H4 (cell line): ENCODE measurements at places on chromosomes 7 and 10. TPM values are rescaled to one million over a fixed set of nuclear protein-coding genes. Genes with fewer than 3 reads are reported as not detected.
A peak's percentile ranks its signal among the peaks of the same experiment; 100 is the strongest.

- DNase-seq: no peak
Measured at GRCh38 chr7:30321882-30322192, 37.4 kb downstream of the ZNRF2 start.

- DNase-seq: no peak
Measured at GRCh38 chr7:52074912-52075311, 758.3 kb upstream of the COBL start.

DNA sequence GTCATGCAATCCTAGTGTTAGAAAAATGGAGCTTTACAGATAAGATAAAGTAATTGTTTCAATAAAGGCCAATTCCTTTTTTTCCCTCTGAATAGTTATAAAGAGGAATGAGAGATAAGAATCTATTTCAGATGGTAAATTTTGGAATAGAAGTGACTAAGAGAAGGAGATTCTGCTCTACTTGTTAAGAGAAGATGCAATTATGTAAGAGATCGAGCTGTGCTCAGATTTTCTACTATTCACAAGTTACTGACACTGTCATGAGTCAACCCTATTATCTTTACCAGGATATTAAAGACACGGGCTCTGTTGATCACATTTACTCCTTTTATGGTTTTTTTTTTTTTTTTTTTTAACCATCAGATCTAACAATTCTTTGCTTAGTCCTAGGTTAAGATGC, 511.3 kb downstream of the ARL4A start:
- no peak for DNase-seq

DNA sequence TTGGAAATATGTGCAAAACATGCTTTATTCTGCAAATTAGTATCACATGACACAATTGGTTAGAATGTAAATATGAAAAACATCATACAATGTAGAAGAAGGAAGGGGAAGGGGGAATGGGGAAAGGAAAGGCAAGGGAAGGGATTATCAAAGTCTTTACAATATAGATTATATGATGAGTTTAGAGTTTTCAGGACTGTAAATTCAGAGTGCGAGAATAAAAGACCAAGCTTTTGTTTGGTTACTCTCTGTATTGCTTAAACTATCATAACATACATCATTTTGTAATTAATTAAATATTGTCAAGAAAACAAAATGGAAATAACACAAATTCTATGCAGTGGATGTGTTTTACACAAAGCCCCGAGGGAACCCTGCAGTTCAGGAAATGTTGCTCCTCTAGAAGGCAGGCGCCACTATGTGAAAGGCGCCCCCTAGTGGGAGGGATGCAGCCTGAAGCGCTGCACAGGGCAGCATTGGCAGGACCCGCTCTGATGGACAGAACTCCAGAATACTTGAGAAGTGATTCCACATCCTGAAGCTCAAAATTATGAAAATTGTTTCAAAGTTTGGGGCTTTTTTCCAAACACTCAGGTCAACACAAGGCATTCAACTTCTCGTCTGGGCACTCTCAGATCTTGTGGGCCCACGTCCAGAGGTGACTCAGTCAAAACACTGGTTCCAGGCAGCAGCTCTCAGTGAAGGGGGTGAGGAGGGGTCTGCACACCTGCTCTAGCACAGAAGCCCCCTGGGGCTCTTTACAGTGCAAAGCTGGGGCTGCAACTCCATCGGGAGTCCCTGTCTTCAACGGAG, 31.6 kb upstream of the TMEM254 start:
- DNase-seq: peak; percentile 58

- DNase-seq: peak; percentile 19
Measured at GRCh38 chr7:91953618-91954017, 13.0 kb downstream of the AKAP9 start.

- peak; percentile 61 for DNase-seq
Measured at GRCh38 chr7:32957326-32958045, at the start of gene FKBP9. TSS of gene FKBP9 (plus strand) at chr7:32957440. CDS start at chr7:32957574, 134 bp downstream.

- no peak for DNase-seq
Measured at GRCh38 chr10:133052076-133052475, 35.6 kb upstream of the ADGRA1 start.

The SLC18A3 gene
- not detected in 2 replicates for total RNA-seq

GRCh38 chr10:32167450-32167849, 111.2 kb upstream of the KIF5B start:
- no peak for DNase-seq

The BHLHA15 gene
- not detected in 2 replicates for total RNA-seq

The CYP3A5 gene
- not detected in 2 replicates for total RNA-seq

The HOXA9 gene
- 0.17 and 0.18 TPM in 2 replicates for total RNA-seq

DNA sequence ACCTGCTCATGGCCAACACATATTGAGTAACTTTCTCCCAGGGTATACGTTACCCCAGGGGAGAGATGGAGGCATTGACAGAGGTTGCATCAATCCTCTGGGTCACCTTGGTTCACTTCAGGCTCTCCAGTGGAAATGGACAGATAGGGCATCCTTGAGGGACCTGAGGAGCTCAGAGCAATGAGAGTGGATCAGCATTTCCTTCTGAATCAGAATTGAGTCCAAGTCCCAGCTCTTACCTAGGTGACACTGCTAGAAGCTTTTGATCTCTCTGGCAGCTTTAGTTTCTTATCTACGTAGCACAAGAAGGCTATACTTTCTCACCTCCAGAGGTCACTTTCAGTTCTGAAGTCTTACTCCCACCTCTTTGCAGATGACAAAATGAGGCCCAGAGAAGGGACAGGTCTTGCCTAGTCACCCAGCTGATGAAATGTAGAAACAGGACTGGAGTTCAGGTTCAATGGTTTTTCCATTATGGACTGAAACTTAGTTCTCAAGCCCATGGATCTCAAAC, 35.2 kb downstream of the PANK1 start:
- DNase-seq: no peak

GRCh38 chr7:151351027-151351426, 9.4 kb downstream of the NUB1 start:
- no peak for DNase-seq

The IQCE gene
- 13.5 and 17.2 TPM in 2 replicates for total RNA-seq

- DNase-seq: peak; percentile 21
Measured at GRCh38 chr7:80078159-80078731, 56.4 kb upstream of the GNAI1 start.

The HTR5A gene
- total RNA-seq: not detected in 2 replicates

The LIPJ gene
- total RNA-seq: not detected in 2 replicates

DNA sequence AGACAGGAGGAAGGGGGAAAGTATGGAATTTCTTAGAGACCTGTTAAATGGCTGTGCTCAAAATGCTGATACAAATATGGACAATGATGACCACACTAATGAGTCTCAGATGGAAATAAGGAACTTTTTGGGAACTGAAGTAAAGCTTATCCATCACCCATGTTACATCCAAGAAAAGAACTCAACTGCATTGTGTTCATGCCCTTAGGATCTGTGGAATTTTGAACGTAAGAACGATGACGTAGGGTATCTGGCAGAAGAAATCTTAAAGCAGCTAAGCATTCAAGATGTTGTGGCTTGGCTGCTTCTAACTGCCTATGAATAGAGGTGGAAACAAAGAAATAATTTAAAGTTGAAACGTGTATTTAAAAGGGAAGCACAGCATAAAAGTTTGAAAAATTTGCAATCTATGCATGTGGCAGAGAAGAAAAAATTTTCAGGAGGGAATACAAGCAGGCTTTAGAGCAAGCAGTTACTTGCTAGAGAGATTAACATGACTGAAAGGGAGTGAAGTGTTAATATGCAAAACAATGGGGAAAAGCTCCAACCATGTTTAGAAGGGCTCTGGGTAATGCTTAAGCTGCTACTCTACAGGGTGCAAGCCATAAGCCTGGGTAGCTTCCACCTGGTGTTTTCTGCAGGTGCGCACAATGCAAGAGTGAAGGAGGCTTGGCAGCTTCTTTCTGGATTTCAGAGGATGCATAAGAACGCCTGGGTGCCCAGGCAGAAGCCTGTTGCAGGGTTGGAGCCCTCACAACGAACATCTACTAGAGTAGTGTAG, 499.7 kb upstream of the SEMA3D start:
- no peak for DNase-seq

The HPS6 gene
- 6.3 and 16.8 TPM in 2 replicates for total RNA-seq

DNA sequence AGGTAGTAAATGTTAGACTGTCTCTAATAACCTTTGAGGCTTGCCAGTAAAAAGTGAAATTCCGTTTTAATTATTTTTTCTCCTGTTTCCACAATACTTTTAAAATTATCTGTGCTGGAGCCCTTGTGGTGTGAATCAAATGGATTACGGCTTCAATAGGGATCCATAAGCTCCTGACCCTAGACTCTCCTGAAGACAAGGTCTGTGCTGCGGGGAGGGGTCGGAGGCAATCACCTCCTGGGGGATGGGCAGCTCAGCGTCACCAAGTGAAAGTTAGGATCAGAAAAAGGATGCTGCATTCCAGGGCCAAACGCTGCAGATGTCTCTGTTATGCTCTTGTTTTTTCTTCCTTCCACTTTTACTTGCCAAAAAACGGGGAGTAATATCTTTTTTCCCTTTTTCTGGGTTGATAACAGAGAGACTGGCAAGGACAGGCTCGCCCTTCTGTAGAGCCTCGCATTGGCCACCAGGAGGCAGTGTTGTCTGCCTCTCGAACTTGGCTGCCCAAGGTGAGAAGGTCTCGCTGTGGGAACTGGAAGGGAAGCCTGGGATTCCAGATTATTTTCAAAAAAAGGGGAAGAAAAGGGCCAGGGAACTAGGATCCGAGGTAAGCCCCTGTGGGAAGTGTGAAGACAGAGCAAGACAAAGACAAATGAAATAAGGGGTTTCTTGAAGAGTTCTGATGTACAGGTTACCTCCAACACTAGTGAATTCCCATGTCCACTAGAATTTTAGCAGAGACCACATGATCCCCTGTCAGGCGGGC, 621.9 kb downstream of the ACTR3B start:
- DNase-seq: no peak
